Epithelial cell of alveolus of lung (primary cell): ENCODE measurements at places on chromosomes 16 and 17. TPM values are rescaled to one million over a fixed set of nuclear protein-coding genes. Genes with fewer than 3 reads are reported as not detected.

Gene MOSMO
- total RNA-seq, result 18.2 and 25.6 TPM in 2 replicates

Gene B3GNT9
- 31.9 and 75.3 TPM in 2 replicates for total RNA-seq

Gene KRT36
- not detected in 2 replicates for total RNA-seq

Gene DLX3
- total RNA-seq, result not detected in 2 replicates

Gene ASGR1
- 0.80 and 1.0 TPM in 2 replicates for total RNA-seq

Gene PRSS27
- total RNA-seq, result 0.13 and 4.7 TPM in 2 replicates

Gene ABCC6
- 0.13 and 0.88 TPM in 2 replicates for total RNA-seq

Gene AKTIP
- total RNA-seq, result 11.2 and 13.7 TPM in 2 replicates

Gene JUP
- 118 and 240 TPM in 2 replicates for total RNA-seq

Gene MMP15
- 3.9 and 6.7 TPM in 2 replicates for total RNA-seq

Gene FOXN1
- not detected in 2 replicates for total RNA-seq

Gene KRT20
- not detected in 2 replicates for total RNA-seq

Gene NRN1L
- total RNA-seq, result 0.96 TPM in 1 of 2 replicates, not detected in the other

Gene ABCA6
- 5.3 and 17.0 TPM in 2 replicates for total RNA-seq

Gene RCVRN
- total RNA-seq, result not detected in 2 replicates

Gene DNAAF8
- under 0.01 and 0.08 TPM in 2 replicates for total RNA-seq

Gene WNT3
- total RNA-seq, result 0.32 and 0.65 TPM in 2 replicates

Gene DHODH
- 4.2 and 4.8 TPM in 2 replicates for total RNA-seq

Gene CYB5B
- 56.1 and 77.8 TPM in 2 replicates for total RNA-seq

Gene TNP2
- total RNA-seq, result not detected in 2 replicates

Gene PDIA2
- total RNA-seq, result 0.72 TPM in 1 of 2 replicates, not detected in the other

Gene ZNF469
- total RNA-seq, result 4.2 and 9.4 TPM in 2 replicates

Gene IGF2BP1
- total RNA-seq, result 13.3 and 17.2 TPM in 2 replicates

Gene GLP2R
- under 0.01 TPM in 1 of 2 replicates, not detected in the other for total RNA-seq

Gene LYRM9
- 9.6 and 11.2 TPM in 2 replicates for total RNA-seq

Gene LHX1
- total RNA-seq, result 0.13 TPM in 1 of 2 replicates, not detected in the other

Gene MEIOB
- 0.08 TPM in 1 of 2 replicates, not detected in the other for total RNA-seq

Gene OR1F1
- not detected in 2 replicates for total RNA-seq

Gene KIF2B
- not detected in 2 replicates for total RNA-seq

Gene CBLN1
- total RNA-seq, result under 0.01 TPM in 1 of 2 replicates, not detected in the other

Gene DDX28
- total RNA-seq, result 9.1 and 9.9 TPM in 2 replicates

Gene CHAD
- not detected in 2 replicates for total RNA-seq

Gene C17orf67
- total RNA-seq, result 0.78 TPM in 1 of 2 replicates, not detected in the other

Gene ZG16B
- 1.4 TPM in 1 of 2 replicates, not detected in the other for total RNA-seq

Gene GINS2
- total RNA-seq, result 3.8 and 12.4 TPM in 2 replicates

Gene OTOP3
- not detected in 2 replicates for total RNA-seq

Gene MCRIP1
- 69.5 and 121 TPM in 2 replicates for total RNA-seq

Gene CMTM2
- total RNA-seq, result not detected in 2 replicates

Gene NOD2
- 0.13 TPM in 1 of 2 replicates, not detected in the other for total RNA-seq

Gene CCL11
- total RNA-seq, result 0.13 TPM in 1 of 2 replicates, not detected in the other

Gene ERN2
- total RNA-seq, result under 0.01 TPM in 1 of 2 replicates, not detected in the other

Gene IKZF3
- not detected in 2 replicates for total RNA-seq

Gene ALOX15B
- 0.80 and 0.91 TPM in 2 replicates for total RNA-seq

Gene PROCA1
- 0.39 and 3.8 TPM in 2 replicates for total RNA-seq

Gene LCMT1
- total RNA-seq, result 36.5 and 43.0 TPM in 2 replicates

Gene TMC8
- not detected in 2 replicates for total RNA-seq

Gene MYH2
- 1.8 TPM in 1 of 2 replicates, not detected in the other for total RNA-seq

Gene TEX14
- total RNA-seq, result under 0.01 TPM in 1 of 2 replicates, not detected in the other

Gene ACLY
- 123 and 285 TPM in 2 replicates for total RNA-seq

Gene CCDC57
- total RNA-seq, result 6.9 and 16.5 TPM in 2 replicates

Gene P2RX1
- 0.26 and 0.48 TPM in 2 replicates for total RNA-seq

Gene GGT6
- total RNA-seq, result not detected in 2 replicates

Gene C16orf46
- 0.13 and 0.88 TPM in 2 replicates for total RNA-seq

Gene FAM83G
- 9.9 and 16.2 TPM in 2 replicates for total RNA-seq

Gene KIFC3
- total RNA-seq, result 23.8 and 54.2 TPM in 2 replicates

Gene TNFSF13
- total RNA-seq, result 4.1 and 4.9 TPM in 2 replicates
